ENCODE measurements at places on chromosomes 4 and X. TPM values are rescaled to one million over a fixed set of nuclear protein-coding genes. Genes with fewer than 3 reads are reported as not detected.

DNA sequence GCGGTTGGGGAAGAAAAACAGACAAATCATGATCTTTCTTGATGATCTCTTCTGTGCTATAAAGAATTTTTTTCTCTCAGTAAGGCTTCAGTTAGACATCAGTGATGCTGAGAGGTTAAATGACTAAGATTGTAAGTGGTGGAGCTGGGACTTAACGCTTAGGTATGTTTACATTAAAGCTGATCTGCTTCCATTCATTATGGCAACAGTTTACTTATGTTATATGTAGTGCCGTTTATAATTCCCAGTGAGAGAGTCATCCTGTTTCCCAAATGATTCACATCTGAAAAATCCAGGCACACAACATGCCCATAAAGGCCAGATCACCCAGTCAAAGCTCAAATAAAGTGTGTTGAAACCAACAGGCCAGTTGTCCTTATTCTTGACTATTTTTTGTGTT lies 50.1 kb downstream of the CENPVL3 start:
- DNase-seq = no peak

DNA sequence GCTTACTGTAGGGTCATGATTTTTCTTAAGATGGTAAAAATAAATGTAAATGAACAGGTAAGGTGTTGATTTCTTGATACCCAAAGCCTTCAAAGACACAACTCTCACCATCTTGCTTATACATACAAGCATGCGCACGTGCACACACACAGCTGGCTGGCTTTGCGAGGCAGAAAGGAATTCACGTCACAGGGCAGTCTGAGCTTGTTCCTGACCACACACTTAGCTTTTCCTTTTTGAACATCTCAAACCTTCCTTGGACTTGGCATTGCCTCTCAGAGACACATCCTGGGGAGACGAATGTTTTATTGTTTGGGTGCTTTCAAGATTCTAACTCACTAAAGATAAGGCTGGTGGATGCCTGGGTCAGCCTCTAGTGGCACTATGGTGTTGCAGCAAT lies 175.0 kb downstream of the NHS start:
- DNase-seq = no peak

DNA sequence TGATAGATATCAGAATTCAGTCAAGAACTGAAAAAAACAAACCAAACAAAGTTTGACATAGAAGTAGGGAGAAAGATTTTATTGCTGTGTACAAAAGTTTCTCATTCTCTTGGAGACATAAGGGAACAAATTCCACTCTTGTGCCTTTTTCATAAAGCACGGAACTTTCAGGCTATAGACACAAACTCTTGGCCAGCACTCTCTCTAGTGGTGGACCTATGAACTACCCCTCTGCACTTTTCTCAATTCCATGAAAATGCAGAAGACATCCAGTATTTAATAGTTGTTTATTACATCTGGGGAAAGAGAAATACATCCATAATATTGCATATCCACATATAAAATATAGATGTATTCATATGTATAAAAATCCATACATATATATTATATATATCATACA lies 291.6 kb upstream of the HS3ST1 start:
- DNase-seq = peak; percentile 4

- DNase-seq = no peak
These were observed 24.6 kb upstream of the WWC2 start for GRCh38 chr4:183074288-183074990.

DNA sequence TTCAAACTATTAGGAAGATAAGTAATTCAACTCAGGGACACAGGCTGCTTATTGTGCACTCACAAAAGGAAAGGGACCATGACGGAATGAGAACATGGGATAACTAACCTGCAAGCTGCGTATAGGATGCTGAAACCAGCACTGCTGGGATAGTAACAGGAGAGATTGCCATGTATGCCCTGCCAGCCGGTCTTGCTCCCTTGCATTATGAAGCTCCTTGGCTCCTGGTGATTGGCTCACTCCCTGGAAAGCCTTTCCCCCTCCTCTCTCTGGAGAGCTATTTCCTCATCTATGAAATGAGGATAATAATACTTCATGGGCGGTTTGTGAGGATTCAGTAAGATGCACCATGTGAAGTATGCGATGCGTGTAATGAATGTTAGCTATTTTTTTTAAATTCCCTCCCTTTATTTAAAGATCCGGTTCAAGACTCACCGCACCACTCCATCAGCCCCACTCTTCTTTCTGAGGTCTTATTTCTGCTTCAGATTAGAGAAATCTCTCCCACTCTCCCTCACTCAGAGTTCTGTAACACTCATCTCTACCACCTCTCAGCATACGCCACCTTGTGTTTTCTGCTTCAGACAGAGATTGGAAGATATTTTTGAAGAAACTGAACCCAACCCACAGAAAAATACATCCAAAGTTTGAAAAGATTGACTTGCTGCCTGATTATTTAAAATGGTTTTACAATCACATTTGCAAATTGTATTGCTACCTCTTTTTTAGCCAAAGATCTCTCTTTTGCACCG lies 18.4 kb downstream of the MSMO1 start:
- DNase-seq = no peak

The SPP1 gene
- polyA plus RNA-seq = 85.1 TPM

The MAGEA8 gene
- 0.25 TPM for polyA plus RNA-seq

The LAP3 gene
- polyA plus RNA-seq = 43.2 TPM

The CFI gene
- 6.5 TPM for polyA plus RNA-seq

The SPANXC gene
- not detected for polyA plus RNA-seq

The SHOX gene
- 0.58 TPM for polyA plus RNA-seq

The TEX13B gene
- polyA plus RNA-seq = not detected

Measured in forelimb muscle (tissue), 1 donor.